H9 (cell line): ENCODE measurements at places on chromosomes 16 and 17. TPM values are rescaled to one million over a fixed set of nuclear protein-coding genes. Genes with fewer than 3 reads are reported as not detected.

EDC4 gene
- 99.5 and 106 TPM in 2 replicates for total RNA-seq

GRCh38 chr17:39110435-39111136 lies 40.9 kb downstream of the PLXDC1 start:
- DNase-seq: peak; percentile 56

PRRT2 gene
- 10.7 and 14.6 TPM in 2 replicates for total RNA-seq

- DNase-seq: no peak
These were observed 701.1 kb downstream of the WWOX start for GRCh38 chr16:78800523-78800922.

DNA sequence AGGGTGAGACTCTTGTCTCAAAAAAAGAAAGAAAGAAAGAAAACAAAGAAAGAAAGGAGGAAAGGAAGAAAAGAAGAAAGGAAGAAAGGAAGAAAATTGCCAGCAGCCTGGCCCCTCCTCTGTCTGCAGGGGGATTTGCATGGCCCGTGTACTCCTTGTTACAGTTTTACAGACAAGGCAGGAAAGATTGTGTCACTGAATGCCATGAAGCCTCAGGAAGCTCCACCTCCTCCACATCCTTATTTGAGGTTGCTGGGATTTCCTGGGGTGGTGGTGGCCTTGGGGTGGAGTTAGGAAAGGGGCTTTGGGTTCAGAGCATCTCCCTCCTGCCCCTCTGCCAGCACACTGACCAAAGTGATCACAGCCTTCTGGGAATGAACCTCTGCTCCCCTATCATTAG lies 23.6 kb downstream of the CFAP20 start:
- DNase-seq: no peak

- DNase-seq: no peak
These were observed 79.3 kb downstream of the ABCC12 start for GRCh38 chr16:48076455-48077012.

NOMO2 gene
- 81.2 and 100 TPM in 2 replicates for total RNA-seq
